ENCODE measurements at places on chromosomes 1 and 21. TPM values are rescaled to one million over a fixed set of nuclear protein-coding genes. Genes with fewer than 3 reads are reported as not detected.
A peak's percentile ranks its signal among the peaks of the same experiment; 100 is the strongest.

DNA sequence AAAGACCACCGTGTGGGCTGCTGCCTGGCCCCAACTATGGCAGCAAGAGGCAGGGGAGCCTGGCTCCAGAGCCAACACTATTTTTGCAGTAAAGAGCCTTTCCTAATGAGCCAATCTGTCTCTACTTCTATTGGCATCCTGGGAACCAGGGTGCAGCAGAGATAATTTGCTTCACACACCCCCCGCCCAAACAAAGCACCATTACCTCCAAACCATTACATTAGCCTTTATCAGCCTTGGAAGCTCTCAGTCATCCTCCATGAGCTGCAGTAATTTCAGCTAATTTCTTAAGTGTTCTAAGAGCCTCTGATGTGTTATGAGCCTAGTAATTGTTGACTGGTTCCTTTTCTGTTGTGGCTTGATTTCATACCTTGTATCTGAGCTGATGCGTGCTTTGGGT lies 21.6 kb downstream of the ARMH1 start:
- DNase-seq = no peak
- H3K4me3 ChIP-seq = no peak overlapping the region
- peaks cover 4% of the 10 kb centered on the region for H3K27me3 ChIP-seq
- H3K36me3 ChIP-seq = no peaks in the 10 kb centered on the region

GRCh38 chr1:74733604-74734484 lies 892 bp downstream of the TYW3 start:
- peaks cover 35% of the 10 kb centered on the region for H3K4me1 ChIP-seq
- no peaks in the 10 kb centered on the region for H3K27me3 ChIP-seq
- peak overlapping the region; percentile 96 for H3K27ac ChIP-seq
- peak; percentile 24 for DNase-seq
- H3K36me3 ChIP-seq = peaks cover 29% of the 10 kb centered on the region

- H3K27ac ChIP-seq = no peak overlapping the region
- H3K4me1 ChIP-seq = no peaks in the 10 kb centered on the region
- no peaks in the 10 kb centered on the region for H3K36me3 ChIP-seq
- no peak for DNase-seq
- H3K27me3 ChIP-seq = no peaks in the 10 kb centered on the region
- H3K4me3 ChIP-seq = no peak overlapping the region
Observed at GRCh38 chr21:15631342-15631741, 98.4 kb upstream of the USP25 start.

GRCh38 chr1:24540051-24540905 lies 15.6 kb upstream of the NCMAP start:
- H3K27me3 ChIP-seq = no peaks in the 10 kb centered on the region
- peaks cover 63% of the 10 kb centered on the region for H3K4me1 ChIP-seq
- no peak for DNase-seq

- DNase-seq = no peak
- no peak overlapping the region for H3K4me3 ChIP-seq
- peaks cover 15% of the 10 kb centered on the region for H3K27me3 ChIP-seq
- H3K4me1 ChIP-seq = peaks cover 4% of the 10 kb centered on the region
Observed at GRCh38 chr1:68506386-68506785, 9.5 kb upstream of the DEPDC1 start.

- DNase-seq = no peak
- no peaks in the 10 kb centered on the region for H3K4me1 ChIP-seq
- no peaks in the 10 kb centered on the region for H3K27me3 ChIP-seq
- H3K4me3 ChIP-seq = no peak overlapping the region
- no peak overlapping the region for H3K27ac ChIP-seq
Observed at GRCh38 chr1:4754816-4755215, 100.4 kb downstream of the AJAP1 start.

DNA sequence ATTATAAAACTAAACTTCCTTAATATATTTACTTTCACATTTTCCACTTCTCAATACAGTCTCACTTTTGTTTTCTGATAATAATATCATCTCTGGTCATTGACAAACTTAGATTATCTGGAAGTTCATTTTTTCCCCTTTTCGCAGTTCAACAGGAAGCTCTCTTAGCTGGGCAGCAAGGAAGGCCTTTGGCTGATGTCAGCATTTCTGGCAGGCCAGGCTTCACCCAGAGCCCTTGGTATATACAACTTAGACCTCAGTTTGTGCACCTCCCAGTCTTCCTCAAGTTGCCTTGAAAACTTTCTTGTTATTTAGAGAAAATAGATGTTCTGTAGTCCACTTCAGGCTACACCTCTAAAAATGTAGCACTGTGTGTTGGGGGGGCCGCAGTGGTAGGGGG lies 1103.6 kb downstream of the AMY1C start:
- no peak overlapping the region for H3K4me3 ChIP-seq
- H3K4me1 ChIP-seq = no peaks in the 10 kb centered on the region
- H3K27ac ChIP-seq = no peak overlapping the region

- H3K27me3 ChIP-seq = no peaks in the 10 kb centered on the region
- peaks cover 27% of the 10 kb centered on the region for H3K36me3 ChIP-seq
- no peak for DNase-seq
Observed at GRCh38 chr1:19453741-19454201, 31.6 kb downstream of the CAPZB start.

Gene MMP23B
- total RNA-seq = 0.94 TPM

Gene SPRR2B
- not detected for total RNA-seq

Gene DMRTA2
- not detected for total RNA-seq

Gene DEPDC1
- total RNA-seq = 19.9 TPM

Gene ATP6V1G3
- not detected for total RNA-seq

Gene CNKSR1
- 3.4 TPM for total RNA-seq

Gene KLHDC8A
- not detected for total RNA-seq

Gene GBP7
- not detected for total RNA-seq

Gene ASCL5
- total RNA-seq = not detected

Gene MANEAL
- total RNA-seq = 1.1 TPM

Gene LAPTM5
- 184 TPM for total RNA-seq

Measured in activated T-helper 2 cell treated with anti-CD3 and anti-CD28 coated beads, Interferon-gamma antibody, Interleukin-2, Interleukin-4, amounts not matched to agents 10 μg/mL and 5 μg/mL and 100 μg/mL, durations not matched to agents 14 hours and 24 hours and 36 hours (primary cell).